CD8-positive, alpha-beta T cell (primary cell): ENCODE measurements at places on chromosomes 12 and 14.

GRCh38 chr14:67268426-67269150, 27.4 kb downstream of the PALS1 start:
- DNase-seq: no peak

- DNase-seq: no peak
These were observed 140.1 kb downstream of the TMEM117 start for GRCh38 chr12:43976027-43976426.

GRCh38 chr12:92404921-92405320, 259.3 kb upstream of the BTG1 start:
- DNase-seq: no peak

DNA sequence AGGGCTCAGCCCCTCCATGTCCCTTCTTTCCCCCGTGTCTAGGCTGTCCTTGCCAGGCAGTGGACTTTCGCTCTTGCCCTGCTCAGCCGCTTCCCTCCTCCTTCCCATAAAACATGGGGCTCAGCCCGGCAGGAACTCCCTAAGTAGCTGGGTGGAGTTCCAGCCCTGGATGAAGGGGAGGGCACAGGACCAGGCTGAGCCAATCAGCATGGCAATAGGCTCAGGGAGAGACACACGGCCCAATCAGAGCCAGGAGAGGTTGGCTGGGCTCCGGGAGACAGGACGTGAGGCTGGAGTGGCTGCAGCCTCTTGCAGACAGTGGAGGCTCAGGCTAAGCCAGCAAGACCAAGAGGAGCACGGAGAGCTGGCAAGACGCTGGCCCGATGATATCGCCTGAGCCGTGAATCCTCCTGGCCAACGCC, 54.3 kb downstream of the GALNT9 start:
- no peak for DNase-seq
